Activated CD8-positive, alpha-beta T cell treated with anti-CD3 and anti-CD28 coated beads for 36 hours (primary cell): ENCODE measurements at places on chromosomes 1 and 21. TPM values are rescaled to one million over a fixed set of nuclear protein-coding genes. Genes with fewer than 3 reads are reported as not detected.

Gene PEAR1
- 0.07 TPM for total RNA-seq

Gene CFAP107
- total RNA-seq = not detected

Gene OLIG2
- not detected for total RNA-seq

Gene KRTAP6-1
- total RNA-seq = not detected

Gene UTS2
- total RNA-seq = not detected

Gene EPHB2
- not detected for total RNA-seq

Gene CNR2
- total RNA-seq = 0.25 TPM

Gene CLCNKB
- total RNA-seq = not detected

Gene RIIAD1
- total RNA-seq = not detected

Gene C1orf159
- total RNA-seq = 20.3 TPM

Gene UBL4B
- not detected for total RNA-seq

Gene IARS2
- 75.2 TPM for total RNA-seq

Gene GBP6
- 0.61 TPM for total RNA-seq

Gene LCA5L
- total RNA-seq = 0.36 TPM
